ENCODE measurements at places on chromosomes 12 and 14.

DNA sequence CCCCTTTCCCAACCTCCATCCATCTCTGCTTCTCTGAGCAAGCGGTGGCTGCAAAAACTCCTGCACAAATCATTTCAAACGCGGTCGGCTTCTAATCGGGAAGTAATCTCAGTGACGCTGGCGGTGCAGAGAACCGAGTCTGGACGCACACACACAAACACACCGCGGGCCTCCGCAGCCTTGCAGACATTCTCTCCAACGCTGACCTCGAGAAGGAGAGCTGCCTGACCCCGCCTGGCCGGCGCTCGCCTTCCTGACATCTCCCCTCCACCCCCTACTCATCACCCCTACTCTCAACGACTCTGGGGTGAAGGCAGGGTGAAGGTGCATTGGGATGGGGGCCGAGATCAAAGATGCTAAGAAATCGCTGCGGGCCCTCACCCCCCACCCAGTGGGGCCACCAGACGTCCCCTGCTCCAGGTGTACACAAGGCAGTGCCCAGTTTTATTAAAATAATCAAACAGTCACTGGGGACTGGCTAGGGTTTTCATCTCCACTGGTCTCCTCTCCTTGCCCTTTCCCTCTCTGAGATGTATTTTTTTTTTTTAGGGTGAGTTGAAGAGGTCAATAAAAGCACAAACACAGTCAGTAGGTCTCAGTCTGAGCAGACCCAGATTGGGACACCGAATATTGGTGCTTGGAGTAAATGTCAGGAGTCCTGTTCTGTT is 506 bp upstream of the TBX5 start:
- DNase-seq = no peak

GRCh38 chr12:99920353-99920960 is 64.3 kb downstream of the ANKS1B start:
- no peak for DNase-seq

GRCh38 chr14:93744176-93744575 is 44.1 kb downstream of the PRIMA1 start:
- DNase-seq = no peak

- no peak for DNase-seq
Observed at GRCh38 chr14:65065719-65066118, 36.6 kb downstream of the MAX start.

DNA sequence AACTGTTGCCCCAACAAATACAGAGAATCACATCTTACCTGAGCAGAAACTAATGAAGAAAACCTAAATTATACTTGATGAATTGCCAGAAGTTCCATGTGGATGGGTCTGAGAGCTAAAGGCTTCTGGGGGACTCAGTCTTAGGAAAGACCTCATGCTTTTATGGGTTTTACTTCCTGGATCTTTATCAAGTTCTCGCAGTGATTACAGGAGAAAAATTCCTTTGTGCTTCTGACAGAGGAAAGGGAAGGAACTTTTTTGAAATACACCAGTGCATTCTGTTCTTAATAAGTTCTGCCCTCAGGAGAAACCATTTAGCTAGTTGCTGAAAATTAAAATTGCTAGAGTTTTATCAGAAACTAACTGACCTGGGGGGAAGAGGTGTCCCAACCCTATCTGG is 203.9 kb upstream of the KITLG start:
- DNase-seq = no peak

- no peak for DNase-seq
Observed at GRCh38 chr12:108369736-108370396, 30.8 kb upstream of the CMKLR1 start.

DNA sequence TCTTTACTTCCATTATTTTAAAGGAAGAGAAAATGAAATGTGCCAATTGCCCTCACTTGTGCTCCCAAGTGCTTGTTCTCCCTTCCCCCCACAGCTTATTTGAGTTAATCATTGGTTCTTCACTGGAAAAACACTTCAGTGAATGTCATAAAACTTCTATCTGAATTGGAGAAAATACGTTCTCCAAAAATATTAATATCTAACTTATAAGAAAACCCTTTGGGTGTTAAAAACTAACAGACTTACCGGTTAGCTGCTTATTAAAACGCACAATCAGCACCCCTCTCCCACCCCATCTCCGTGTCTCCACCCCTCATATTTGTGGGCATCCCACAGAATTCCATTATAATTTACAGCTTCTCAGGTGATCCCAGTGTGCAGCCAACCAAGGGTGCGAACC is 31.7 kb downstream of the PLEKHA5 start:
- no peak for DNase-seq

DNA sequence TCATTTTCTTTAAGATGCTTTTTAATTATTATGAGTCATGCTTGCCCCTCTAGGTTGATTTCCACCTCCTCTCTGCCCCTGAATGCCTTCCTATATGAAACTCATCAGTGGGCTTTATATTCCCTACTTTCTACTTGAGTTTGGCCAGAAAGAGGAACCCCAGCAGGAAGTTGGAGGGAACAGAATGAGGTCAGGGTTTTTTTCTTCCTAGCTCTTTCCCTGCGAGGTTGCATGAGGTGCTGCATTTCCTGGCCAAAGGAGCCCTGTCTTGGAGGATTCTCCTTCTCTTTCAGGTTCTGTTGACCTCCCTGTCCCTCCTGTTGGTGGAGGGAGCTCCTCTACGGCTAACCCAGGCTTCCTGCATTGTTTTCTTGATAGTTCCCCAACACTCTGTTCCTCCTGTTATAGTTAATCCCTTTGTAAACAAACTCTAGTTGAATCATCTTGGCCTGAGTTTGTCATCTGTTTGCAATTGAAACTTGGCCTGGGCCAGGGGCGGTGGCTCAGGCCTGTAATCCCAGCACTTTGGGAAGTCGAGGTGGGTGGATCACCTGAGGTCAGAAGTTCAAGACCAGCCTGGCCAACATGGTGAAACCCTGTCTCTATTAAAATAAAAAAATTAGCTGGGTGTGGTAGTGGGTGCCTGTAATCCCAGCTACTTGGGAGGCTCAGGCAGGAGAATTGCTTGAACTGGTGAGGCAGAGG is 15.3 kb upstream of the SPIC start:
- no peak for DNase-seq

DNA sequence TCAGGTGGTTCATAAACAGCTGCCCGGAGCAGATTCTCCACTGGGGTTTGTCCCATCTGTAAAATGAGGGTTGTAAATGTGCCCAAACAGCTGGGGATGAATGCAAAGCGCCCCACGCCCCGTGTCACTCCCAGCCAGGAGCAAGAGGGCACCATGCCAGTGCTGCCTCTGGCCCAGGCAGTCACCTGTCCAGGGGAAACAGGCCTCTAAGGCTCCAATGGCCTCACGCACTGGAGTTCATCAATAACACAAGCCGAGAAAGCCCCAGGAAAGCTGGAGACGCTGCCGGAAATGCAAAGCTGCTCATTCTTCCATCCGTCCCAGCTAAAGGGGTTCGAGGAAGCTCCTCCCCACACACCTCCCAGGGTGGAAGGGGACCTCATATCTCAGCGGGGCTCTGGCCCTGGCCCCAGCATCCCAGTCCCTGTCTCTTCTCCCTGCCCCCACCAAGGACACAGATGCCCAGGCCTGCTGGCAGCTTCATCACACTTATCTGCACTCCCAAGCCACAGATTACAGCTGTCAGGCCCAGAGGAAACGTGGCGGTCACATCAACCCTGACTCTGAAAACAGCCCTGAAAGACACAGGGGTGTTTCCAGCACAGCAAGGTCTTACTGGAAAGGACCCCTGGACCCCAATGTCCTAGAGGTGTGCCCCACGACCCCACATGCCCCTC is 21.5 kb downstream of the SCARB1 start:
- no peak for DNase-seq

- no peak for DNase-seq
Observed at GRCh38 chr14:76537906-76538647, 162.1 kb downstream of the ESRRB start.

DNA sequence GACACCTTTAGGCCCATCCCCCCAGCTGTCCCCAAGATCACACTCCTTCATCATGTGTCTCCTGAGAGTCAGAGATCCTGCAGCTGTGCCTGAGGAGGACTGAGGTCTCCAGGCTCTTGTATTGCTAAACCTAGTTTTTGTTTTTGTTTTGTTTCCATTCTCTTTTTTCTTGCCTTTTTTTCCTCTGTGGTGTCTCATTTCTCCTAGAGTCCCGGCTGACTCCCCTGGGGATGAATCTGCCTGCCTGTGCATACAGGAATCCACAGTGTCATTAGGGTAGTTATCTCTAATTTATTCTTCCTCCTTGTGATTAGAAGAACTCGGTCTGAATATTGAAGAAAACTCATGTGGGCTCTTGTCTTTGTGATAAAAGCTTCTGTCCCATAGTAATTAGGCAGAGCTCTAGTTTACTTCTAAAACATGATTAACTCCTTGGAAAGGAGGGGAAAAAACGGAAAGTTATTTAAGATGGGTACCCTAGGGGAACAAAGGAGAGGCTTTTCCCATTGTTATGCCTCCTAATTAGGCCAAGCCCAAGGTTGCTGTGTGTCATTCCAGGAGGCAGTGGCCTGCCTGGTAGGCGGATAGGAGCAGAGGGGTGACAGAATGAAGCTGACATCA is 343.2 kb downstream of the ZFP36L1 start:
- DNase-seq = no peak

DNA sequence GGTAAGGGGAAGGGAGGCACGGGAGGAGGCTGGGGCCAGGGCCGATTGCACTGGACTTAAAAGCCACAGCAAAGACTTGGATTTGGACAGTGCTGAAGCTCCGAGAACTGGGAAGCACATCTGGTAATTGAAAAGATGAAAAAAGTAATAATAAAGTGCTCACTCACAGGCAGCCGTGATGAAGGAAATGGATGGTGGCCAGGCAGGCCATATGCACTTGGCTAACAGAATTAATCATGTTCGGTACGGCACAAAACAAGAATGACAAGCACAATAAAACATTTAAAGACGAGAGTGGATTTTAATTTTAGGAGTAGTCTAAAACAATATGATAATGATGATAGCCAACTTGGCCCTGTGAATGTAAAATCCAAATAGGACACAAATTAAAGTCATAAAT is 154.3 kb downstream of the VRK1 start:
- DNase-seq = no peak

DNA sequence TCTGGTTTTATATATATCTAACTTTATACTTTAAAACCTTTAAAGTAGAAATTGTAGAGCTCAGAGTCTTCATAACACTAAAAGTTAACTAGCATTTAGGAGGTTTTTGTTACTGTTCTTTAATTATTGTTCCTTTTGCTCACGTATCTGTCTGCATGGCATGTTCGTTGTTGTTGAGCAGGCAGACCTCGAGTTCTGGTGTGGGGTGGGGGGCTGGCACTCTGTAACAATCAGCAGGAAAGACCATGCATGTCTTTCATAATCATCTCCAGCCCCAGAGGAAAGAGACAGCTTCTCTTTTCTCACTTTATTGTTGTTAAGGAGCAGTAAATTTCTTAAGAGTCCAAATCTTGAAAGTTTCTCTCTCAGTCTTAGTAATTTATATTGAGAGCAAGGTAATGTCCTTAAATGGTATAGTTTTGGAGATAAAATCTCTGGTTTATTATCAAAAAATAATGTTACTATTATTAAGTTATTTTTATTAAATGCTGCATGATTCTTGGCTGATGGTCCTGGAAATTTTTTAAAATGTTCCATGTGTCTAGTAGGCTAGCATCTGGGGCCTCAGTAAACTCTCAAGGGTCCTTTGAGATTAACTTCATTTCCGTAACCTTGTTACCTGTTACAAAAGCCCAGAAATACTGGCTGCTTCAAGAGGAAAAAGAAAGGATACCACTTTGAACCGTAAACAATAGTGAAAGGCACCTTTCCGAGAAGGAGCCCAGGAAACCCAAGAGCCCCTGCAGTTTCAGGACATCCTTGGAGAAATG is 30.3 kb downstream of the CKB start:
- DNase-seq = no peak

GRCh38 chr14:45253754-45254310 is 830 bp upstream of the MIS18BP1 start:
- DNase-seq = no peak

DNA sequence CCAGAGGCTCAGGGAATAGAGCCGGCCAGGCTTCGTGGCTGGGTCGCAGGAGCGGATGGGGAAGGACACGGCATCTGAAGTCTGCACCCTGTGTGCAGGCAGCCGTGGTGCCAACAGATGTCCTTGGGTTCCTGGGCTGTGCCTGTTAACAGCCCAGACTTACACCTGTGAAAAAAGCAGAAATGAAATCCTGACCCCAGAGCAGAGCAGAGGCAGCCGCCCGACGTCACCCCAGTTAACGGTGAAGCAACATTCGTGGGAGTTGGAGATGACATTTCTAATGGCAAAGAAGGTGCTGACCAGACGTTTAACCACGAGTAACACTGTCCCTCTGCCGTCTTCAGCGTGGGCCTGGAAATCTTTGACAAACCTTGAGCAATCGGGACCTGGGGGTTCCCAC is 200.3 kb upstream of the DIO3 start:
- DNase-seq = no peak

DNA sequence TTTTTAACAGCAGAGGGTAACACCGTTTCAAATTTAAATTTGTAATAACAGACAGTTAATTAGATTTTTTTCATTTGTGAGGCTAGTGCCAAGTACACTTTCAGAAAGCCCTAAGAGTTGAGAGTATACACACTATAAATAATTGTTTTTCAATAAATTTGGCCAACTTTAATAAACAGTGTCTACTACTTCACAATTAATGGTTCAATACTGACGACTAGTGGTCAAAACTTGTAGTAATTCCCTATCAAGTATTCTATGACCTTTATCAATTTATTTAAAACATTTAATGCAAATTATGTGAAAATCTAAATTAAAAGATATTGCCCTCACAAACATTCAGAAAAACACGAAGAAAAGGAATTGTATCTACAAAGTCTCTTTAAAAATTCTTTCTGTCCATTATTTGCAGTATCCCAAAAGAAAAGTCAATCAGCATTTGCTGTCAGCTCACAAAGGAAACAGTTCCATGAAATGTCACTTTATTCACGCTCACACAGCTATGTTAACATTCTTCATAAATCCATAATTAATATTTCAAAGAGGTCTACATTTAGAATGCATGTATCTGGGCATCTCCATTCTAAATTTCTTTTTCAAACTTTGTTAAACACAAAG is 91.2 kb downstream of the CEP128 start:
- no peak for DNase-seq
